ENCODE measurements at places on chromosomes 3 and 15.
A peak's percentile ranks its signal among the peaks of the same experiment; 100 is the strongest.

- DNase-seq = no peak
Measured at GRCh38 chr15:79572691-79573404, 140.7 kb downstream of the MINAR1 start.

DNA sequence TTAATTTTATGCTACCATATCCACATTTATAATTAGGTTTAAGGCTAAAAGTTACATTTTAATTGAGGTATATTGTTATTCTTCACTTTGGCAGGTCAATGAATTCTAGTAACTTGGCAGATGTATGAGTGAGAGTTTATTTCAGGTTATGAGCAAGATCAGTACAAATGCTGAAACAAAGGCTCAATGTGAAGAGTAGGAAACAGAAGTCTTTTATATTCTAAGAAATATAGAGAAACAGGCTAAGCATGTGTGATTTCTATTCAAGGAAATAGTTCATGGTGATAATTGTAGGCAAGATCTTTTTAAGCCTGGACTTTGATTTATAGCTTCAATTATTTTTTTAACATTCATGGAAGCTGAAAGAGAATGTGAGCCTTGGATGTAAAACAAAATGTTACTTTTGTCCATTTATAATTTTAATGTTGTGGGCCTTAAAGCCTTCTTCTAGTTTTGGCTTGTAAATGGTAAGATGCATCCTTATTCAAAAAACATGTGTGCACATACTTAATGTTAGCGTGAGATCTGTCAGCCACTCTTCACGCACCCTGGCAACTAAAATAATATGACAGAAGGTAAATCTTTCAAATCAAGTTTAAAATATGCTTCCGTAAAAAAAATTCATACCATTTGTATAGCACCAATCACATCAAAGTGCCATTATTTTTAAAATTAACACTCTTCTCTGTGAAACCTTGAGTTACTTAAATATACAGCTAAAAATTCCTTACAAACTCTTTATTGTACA, 22.8 kb upstream of the OSTN start:
- DNase-seq = no peak

- peak; percentile 74 for DNase-seq
Measured at GRCh38 chr3:71657831-71658530, 67.2 kb downstream of the EIF4E3 start.

GRCh38 chr3:160163229-160163878, 61.9 kb upstream of the C3orf80 start:
- no peak for DNase-seq

DNA sequence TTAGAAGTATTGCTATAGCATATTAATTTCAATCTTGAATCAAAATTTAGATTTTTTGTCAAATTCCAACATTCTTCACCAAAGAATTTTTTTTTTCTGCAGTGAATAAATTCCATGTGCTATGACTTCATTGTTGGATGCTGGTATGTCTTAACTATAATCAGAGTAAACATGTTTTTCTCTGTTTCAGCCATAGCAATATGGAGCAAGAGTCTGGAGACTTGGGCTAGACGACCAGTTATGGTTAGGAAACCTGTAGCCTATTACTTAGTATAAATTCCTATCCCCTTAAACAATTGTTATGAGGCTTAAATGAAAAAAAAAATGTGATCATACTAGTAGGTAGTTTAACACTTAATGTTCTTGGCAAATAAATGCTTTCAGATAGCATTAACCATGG, 431.9 kb upstream of the FRG2C start:
- DNase-seq = no peak

DNA sequence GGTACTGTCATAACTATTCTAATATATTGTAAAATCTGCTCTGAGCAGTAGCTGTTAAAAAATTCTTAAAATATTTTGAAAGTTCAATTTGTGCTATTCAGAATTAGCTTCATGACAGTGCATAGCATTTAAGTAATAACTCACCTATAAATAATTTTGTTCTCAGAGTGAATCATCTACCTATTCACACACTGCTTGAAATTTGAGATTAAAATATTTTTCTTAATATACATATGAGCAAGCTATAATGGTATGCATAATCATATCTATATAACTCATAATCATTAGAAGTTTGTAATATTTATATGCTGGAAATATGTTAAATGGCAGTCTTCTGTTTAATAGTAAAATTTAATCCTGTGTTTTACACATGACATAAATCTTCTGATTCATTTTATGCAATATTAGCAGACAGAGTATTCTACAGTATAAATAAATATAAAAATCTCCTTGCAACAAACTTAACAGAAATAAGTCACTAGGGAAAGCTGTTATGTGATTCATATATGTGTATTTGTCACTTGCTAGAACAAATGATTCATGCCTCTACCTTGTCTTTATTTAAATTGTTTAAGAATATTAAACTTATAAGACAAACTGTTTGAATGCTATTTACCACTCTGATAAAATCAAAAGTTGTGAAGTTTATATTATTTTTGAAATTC, 710.8 kb downstream of the PLOD2 start:
- DNase-seq = no peak

DNA sequence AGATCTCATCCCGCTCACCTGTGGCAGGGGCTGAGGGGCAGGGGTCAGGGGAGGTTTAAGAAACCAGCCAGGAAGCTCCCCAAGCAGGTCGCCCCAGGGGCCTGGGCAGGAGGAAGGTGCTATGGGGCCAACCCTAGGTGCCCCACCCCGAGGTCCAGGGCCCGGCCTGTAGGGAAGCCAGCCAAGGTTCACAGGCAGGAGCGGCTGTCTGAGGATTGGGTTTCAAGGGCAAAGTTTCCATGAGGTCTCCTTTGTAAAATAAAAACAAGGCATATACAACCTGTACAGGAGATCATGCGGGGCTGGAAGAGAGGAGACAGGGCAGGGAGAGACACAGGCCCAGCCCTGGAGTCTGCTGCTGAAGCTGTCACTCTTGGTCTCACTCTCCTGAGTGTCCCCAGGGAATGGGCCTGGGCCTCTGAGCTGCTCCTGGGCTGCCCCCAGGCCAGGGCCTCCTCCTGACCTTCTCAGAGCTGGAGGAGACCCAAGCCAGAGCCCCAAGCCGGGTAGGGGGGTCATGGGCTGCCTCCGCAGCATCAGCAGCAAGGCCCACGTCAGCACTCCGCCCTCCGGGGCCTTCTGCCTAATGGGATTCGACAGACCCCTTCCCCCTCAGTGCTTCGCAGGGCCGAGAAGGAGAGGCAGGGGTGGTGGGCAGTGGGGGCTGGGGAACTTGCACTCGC, 5.5 kb downstream of the CPLX3 start:
- no peak for DNase-seq

GRCh38 chr15:57196865-57197264, 179.4 kb upstream of the CGNL1 start:
- no peak for DNase-seq

- no peak for DNase-seq
Measured at GRCh38 chr3:164479978-164480377, 598.3 kb downstream of the SI start.

DNA sequence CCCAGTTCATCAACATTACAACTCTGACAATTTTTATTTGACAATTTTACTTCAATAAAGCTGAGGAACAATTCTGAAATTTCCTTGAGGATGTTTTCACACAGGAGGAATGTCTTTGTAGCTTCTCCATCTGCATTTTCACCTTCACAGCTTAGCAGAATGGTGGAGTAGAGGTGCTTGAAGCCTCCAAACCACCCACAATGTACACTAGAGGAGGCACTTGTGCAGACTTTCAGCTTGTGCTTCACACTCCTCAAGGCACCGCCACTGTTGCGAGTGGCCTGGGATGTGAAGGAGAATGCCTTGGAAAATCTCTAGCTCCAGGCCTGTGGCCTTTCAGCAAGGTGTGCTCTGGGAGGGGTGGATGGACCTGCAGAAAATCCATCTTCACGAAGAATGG, 181.9 kb downstream of the EPHB1 start:
- DNase-seq = no peak

GRCh38 chr15:74240002-74240568, 4.0 kb downstream of the CCDC33 start:
- peak; percentile 90 for DNase-seq

GRCh38 chr15:39593071-39593655, 12.3 kb downstream of the THBS1 start:
- no peak for DNase-seq

DNA sequence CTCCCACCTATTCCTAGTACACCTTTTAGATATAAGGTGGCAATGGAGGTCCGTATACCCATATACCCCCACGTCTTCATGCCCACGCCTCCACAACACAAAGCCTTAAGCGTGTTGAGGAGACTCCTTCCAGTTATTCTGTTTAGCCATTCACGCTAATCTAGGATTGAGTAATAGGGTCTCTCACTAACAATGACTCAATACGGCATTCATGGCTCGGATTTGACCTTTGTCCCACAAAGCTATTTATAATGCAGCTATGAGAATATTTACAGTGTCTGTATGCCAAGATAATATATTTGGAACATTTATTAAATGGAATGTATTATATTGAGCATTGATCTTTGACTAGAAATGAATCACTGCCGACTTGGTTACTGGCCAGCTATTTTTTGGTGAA, 215.8 kb downstream of the KCNH8 start:
- no peak for DNase-seq

All from left lobe of liver (tissue), 2 donors.